ENCODE measurements at places on chromosomes 5 and 9. TPM values are rescaled to one million over a fixed set of nuclear protein-coding genes. Genes with fewer than 3 reads are reported as not detected.

Gene IFNE
- total RNA-seq, result not detected

Gene FOXI1
- not detected for total RNA-seq

Gene FBP2
- not detected for total RNA-seq

Gene HRCT1
- total RNA-seq, result not detected

Gene CTXN3
- total RNA-seq, result not detected

Gene STPG3
- total RNA-seq, result 0.99 TPM

Gene PRRT1B
- total RNA-seq, result not detected

Gene GZMA
- total RNA-seq, result 87.6 TPM

Gene PCDHGB3
- total RNA-seq, result 0.40 TPM

Gene PLPPR1
- total RNA-seq, result not detected

Gene PRDM9
- total RNA-seq, result not detected

Gene GABRA1
- total RNA-seq, result not detected

Gene ZNF879
- total RNA-seq, result 3.8 TPM

Gene AFAP1L1
- total RNA-seq, result not detected

Gene ARSB
- total RNA-seq, result 11.5 TPM

Gene DENND1A
- 22.3 TPM for total RNA-seq

Gene ADAMTS13
- 1.3 TPM for total RNA-seq

Gene TEK
- total RNA-seq, result not detected

Gene CDC25C
- total RNA-seq, result 7.9 TPM

Gene GRXCR2
- not detected for total RNA-seq

Gene SHISAL2B
- not detected for total RNA-seq

Gene BTNL3
- total RNA-seq, result not detected

Gene PCSK1
- not detected for total RNA-seq

Gene ZMAT2
- 67.2 TPM for total RNA-seq

Gene LECT2
- total RNA-seq, result not detected

Gene SEMA4D
- total RNA-seq, result 368 TPM

Gene GCNT4
- 0.70 TPM for total RNA-seq

Gene LRRC70
- total RNA-seq, result 0.73 TPM

Gene VLDLR
- 7.3 TPM for total RNA-seq

Gene GAS1
- total RNA-seq, result 0.14 TPM

Gene GNA14
- not detected for total RNA-seq

Data from activated CD4-positive, alpha-beta T cell treated with anti-CD3 and anti-CD28 coated beads, Interleukin-2, amount 10 ng/mL, durations not matched to agents 24 days and 14 days (primary cell).